ENCODE measurements at places on chromosomes 6 and 20.

DNA sequence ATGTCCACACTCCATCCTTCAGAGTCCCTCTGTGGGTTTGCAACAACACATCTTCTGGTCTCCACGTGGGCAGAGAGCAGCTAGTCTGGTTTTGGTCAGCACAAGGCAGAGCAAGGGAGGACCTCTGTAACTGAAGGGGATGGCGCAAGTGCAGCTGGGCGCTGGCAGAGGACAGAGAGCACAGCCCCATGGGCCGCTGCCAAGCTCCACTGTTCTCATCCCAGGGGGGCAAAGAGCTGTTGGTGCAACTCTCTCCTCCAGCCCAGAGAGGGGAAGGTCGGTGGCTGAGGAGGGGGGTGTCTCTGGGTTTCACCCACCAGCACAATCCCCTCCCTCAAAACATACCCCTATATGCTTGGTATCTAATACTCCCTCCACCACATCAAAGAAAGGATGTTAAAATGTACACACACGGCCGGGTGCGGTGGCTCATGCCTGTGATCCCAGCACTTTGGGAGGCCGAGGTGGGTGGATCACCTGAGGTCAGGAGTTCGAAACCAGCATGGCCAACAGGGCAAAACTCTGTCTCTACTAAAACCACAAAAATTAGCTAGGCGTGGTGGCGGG is 9.1 kb downstream of the ATP9A start:
- no peak for DNase-seq

DNA sequence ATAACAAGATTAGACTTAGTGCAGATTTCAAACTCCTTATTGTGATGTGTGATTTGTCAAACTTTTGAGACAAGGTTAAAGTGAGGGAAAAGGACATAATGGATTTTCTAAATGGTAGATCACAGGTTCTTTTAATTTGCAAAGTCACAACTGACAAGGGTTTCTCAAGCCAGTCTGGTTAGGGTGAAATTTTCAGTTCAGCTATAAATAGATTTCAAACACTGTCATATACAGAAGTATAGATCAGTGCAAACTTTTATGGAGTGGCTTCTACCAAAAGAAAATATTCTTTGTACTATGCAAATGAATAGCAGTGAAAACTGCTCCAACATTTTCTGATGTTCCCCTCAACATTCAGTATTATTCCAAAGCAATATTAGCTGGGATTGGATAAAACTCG is 337.1 kb upstream of the MAN1A1 start:
- no peak for DNase-seq

- no peak for DNase-seq
These were observed 671.2 kb downstream of the EPHA7 start for GRCh38 chr6:92748131-92748530.

DNA sequence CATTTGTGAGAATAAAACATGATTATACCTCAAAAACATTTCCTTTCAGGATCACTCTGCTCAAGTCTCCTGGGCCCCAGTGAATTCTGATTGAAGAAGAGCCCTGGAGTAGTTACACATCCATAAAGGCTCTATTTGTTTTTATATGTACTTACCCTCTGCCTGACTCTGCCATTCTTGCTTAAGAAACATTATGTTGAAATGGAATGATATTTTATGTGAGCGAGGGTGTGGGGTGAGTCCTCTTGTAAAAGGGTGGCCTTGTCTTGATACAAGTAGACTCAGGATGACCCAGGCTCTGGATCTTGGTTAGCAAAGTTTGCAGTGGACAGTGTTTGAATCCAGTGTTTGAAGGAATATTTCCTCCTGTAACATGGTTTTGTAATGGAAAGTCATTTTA is 215.4 kb upstream of the PREP start:
- DNase-seq: no peak

DNA sequence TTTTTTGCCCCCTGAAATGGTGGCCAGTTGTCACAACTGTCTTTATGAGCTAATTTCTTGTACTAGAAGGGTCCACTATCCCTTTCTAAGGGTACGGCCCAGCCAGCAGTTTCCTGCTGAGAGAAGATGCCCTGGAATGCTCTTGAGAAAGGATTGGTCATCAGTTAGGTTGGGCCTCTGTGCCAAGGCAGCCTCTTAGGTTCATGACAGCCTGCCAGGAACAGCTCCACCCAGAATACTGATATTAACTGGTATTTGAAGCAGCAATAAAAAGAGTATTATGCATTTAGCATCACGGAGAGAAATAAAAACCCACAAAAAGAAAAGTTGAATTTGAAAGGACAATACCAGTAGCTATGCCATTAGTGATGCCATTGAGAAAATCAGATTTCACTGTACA is 9.0 kb upstream of the HINT3 start:
- DNase-seq: no peak

- DNase-seq: no peak
These were observed 46.0 kb downstream of the SERAC1 start for GRCh38 chr6:158122048-158122447.

DNA sequence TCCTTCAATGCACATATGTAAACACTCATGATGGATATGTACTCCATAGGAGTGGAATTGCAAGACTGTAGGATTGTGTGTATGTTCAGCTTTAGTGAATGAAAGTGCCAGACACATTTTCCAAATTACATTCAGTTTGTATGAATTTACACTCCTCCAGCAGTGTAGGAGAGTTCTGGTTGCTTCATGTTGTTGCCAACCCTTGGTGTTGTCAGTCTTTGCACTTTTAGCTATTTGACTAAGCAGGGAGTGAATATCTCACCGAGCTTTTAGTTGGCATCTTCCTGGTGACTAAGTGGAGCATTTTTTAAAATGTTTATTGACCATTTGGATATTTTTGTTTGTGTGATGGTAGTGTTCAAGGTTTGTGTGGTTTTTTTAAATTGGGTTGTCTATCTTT is 23.9 kb downstream of the NKX2-4 start:
- DNase-seq: no peak

- no peak for DNase-seq
These were observed 240.4 kb upstream of the MARCKS start for GRCh38 chr6:113616701-113617274.

DNA sequence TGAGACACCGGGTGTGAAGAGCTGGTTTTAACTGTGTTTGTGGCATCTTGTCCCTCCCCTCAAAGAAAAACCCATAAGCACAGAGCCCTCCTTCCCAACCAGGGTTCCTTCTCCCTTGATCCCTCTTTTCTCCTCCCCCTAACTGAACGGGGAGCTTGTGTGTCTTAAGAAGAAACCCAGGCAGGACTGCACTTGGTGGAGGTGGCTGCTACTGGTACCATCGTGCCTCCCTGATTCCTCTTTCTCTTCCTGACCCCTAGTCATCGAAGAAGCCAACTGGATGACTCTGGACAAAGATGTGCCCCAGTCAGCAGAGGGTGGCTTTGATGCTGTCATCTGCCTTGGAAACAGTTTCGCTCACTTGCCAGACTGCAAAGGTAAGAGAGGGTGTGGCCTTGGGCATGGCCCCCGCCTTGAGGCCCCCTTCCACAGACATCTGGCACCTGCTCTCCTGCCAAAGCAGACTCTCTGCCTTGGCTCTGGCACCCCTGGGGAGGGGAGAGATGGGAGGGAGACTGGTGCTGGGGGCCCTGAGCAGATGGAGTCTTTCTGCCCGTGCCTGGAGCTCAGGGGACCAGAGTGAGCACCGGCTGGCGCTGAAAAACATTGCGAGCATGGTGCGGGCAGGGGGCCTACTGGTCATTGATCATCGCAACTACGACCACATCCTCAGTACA is 2.1 kb downstream of the GNMT start:
- no peak for DNase-seq

DNA sequence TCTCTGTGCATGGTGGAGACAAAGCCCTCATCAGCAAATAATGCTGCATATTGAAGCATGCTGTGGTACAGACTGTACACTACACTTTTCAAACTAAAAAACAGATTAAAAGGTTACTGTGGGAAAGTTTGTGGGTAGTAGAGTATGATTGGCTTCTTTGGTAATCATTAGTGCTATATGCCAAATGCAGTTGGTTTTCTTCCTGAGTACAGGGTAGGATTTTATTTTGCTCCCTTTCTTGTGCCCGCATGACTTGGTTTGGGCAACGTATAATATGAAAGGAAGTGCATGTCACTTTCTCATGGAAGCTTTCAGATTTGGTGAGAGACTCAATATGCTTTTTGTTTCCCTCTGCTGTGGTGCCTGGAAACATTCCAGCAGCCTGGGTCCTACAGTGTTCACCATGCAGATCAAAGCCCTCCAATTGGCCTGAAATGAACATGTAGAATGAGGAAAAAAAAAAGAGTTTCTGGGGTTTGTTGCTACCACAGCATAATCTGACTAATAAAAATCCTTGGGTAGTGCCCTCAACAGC is 270.7 kb upstream of the ADGRB3 start:
- no peak for DNase-seq

DNA sequence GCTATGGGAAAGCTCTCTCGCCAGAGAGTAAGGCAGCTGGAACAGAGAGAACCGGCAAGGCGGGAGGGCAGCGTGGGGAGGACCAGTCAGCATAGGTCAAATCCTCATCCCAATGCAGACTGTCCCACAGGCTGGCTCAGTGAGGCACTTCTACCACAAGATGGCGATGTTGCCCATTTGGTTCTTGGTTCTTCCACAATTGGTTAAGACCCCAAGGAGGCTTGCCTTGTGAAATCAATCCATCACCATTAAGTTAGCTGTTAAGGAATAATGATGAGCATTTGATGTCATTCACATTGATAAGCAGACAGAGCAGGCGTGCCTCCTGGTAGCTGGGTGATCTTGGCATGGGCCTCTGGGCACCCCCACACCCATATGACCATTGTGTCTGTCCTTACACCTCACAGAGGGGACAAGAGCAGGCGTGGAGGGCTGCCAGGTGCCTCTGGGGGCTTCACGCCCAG is 2.4 kb downstream of the CSTL1 start:
- peak; percentile 36 for DNase-seq

DNA sequence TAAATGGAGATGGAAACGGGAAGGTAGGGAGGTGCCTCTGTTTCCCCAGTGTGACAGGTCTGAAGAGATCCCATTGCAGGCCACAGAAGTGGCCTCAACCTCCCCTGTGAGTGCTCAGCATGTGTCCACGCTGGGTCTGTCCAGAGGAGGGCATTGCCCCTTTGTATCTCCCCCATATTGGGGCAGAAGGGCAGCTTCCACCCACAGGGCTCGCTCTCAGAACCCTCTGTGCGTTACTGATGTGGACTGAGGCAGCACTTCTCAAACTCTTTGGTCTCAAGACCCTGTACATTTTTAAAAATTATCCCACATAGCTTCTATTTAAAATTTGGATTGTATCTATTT is 22.0 kb downstream of the ARFGEF3 start:
- no peak for DNase-seq

GRCh38 chr20:32515631-32516101 is 69.5 kb downstream of the NOL4L start:
- no peak for DNase-seq

DNA sequence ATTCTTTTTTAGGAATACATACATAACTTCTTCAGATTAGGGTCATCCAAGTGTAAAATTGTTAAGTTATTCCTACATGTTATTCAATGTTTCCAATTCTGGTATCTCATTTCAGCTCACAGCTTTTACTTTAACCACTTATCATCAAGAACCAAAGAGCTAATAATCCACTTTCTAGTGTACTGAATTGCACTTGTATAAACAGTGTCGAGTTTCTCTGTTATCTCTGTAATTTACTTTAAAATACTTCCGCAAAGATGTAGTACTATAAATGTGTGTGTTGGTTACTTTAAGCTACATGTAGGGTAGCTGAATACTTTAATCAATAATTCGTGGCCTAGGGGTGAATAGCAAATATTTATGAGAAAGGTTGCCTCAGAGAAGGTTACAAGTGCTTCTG is 8.8 kb upstream of the GJA1 start:
- DNase-seq: no peak

DNA sequence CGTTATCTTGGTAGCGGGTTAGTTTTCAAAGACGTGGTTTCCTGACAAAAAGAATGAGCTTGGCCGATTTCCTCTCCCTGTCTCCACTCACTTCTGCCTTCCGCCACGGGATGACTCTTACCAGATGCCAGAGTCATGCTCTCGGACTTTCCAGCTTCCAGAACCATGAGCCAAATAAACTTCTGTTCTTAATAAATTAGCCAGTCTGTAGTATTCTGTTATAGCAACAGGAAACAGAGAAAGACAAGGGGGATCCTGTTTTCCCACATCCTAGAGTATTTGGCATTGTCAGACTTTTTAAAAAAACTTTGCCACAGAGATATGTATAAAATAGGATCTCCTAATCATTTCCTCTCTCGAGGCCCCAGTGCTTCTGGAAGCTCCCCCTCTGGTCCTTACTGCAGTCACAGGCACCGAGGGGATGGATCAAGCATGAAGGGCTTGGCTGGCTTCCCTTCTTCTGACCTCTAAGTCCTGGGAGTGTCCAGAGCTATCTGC is 84.9 kb upstream of the NAA20 start:
- no peak for DNase-seq

DNA sequence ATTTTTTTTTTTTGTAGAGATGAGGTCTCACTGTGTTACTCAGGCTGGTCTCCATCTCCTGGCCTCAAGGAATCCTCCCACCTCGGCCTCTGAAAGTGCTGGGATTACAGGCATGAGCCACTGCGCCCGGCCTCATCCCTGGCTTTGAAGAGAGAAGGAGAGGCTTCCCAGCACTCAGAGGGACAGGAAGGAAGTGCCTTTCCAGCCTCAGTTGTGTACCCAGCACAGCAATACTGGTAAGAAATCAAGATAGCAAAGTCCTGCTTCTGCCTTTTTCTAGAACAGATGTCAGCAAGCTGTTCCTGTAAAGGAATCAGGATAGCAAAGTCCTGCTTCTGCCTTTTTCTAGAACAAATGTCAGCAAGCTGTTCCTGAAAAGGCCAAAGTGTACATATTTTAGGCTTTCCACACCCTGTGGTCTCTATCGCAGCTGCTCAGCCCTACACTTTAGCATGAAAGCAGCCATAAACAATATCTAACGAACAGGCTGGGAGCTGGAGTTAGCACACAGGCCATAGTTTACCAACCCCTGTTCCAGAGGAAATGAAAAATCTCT is 6.3 kb upstream of the PLTP start:
- no peak for DNase-seq

- DNase-seq: peak; percentile 13
These were observed 8.6 kb upstream of the LY6G5C start for GRCh38 chr6:31689249-31690110.

DNA sequence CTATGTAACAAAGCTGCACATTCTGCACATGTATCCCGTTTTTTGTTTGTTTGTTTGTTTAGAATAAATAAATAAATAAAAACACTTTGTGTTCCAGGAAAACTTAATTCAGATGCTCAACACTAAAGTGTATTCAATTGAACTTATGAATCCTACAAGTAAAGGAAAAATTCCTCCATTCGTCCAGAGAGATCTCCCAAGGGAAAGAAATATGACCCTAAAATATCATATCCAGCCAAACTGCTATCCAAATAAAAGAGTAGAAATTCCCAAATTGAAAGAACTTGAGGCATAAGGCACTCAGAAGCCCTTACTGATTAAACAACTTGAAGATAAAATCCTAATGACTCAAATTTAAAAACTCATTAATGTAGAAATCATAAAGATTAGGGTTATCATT is 90.4 kb downstream of the MOXD1 start:
- no peak for DNase-seq
